A549 treated with ZK216348 at 1 μM for 4 hours (cell line): ENCODE measurements at places on chromosomes 1 and 21. TPM values are rescaled to one million over a fixed set of nuclear protein-coding genes. Genes with fewer than 3 reads are reported as not detected.

Gene KRTAP12-2
- not detected in 5 replicates for total RNA-seq

Gene RIMS3
- total RNA-seq = 0.75 to 1.3 TPM (median 1.2 TPM) in 5 replicates

Gene C1orf210
- total RNA-seq = not detected in 5 replicates

Gene HMGN1
- 150 to 352 TPM (median 185 TPM) in 5 replicates for total RNA-seq

Gene SLC16A4
- total RNA-seq = 26.0 to 41.9 TPM (median 37.9 TPM) in 5 replicates

Gene S100A3
- total RNA-seq = 86.7 to 117 TPM (median 103 TPM) in 5 replicates

Gene B3GALT2
- not detected in 5 replicates for total RNA-seq

Gene CDK18
- total RNA-seq = 1.0 to 1.4 TPM (median 1.2 TPM) in 5 replicates

Gene ADORA3
- total RNA-seq = not detected in 5 replicates

Gene PLA2G2A
- not detected in 5 replicates for total RNA-seq

Gene NIBAN1
- 0.68 to 1.6 TPM (median 1.0 TPM) in 5 replicates for total RNA-seq

Gene CFAP141
- not detected in 5 replicates for total RNA-seq

Gene MIB2
- total RNA-seq = 6.8 to 24.6 TPM (median 19.7 TPM) in 5 replicates

Gene RGS8
- not detected in 5 replicates for total RNA-seq

Gene TSPAN2
- total RNA-seq = 0.66 to 1.6 TPM (median 1.3 TPM) in 5 replicates

Gene TLCD4
- total RNA-seq = 2.9 to 13.1 TPM (median 9.3 TPM) in 5 replicates

Gene RNU1-3
- not detected in 5 replicates for total RNA-seq

Gene CD5L
- total RNA-seq = not detected in 5 replicates

Gene SLC45A1
- total RNA-seq = 3.7 to 9.5 TPM (median 8.6 TPM) in 5 replicates

Gene THEM5
- total RNA-seq = not detected in 5 replicates

Gene SERPINC1
- total RNA-seq = 0.28 TPM in 1 of 5 replicates, not detected in the others

Gene IQCC
- total RNA-seq = 1.6 to 2.7 TPM (median 2.1 TPM) in 5 replicates

Gene LRRC53
- not detected in 5 replicates for total RNA-seq

Gene PM20D1
- not detected in 5 replicates for total RNA-seq

Gene FAM72D
- total RNA-seq = 3.7 to 7.3 TPM (median 6.9 TPM) in 5 replicates

Gene TNNI3K
- not detected in 5 replicates for total RNA-seq

Gene ADAR
- total RNA-seq = 64.0 to 86.1 TPM (median 74.2 TPM) in 5 replicates

Gene CADM3
- 0.09 to 0.26 TPM (median 0.12 TPM) in 5 replicates for total RNA-seq

Gene FCRL1
- total RNA-seq = not detected in 5 replicates

Gene SLC1A7
- not detected in 5 replicates for total RNA-seq

Gene OVAAL
- 0.18 TPM in 1 of 5 replicates, not detected in the others for total RNA-seq

Gene CTTNBP2NL
- 4.6 to 10.8 TPM (median 9.0 TPM) in 5 replicates for total RNA-seq

Gene LEFTY2
- not detected in 5 replicates for total RNA-seq

Gene OR2M3
- not detected in 5 replicates for total RNA-seq

Gene CHI3L1
- 0.18 TPM in 1 of 5 replicates, not detected in the others for total RNA-seq
